ENCODE measurements at places on chromosomes 2 and 18.

GRCh38 chr2:238968616-238969384 is 120.9 kb downstream of the TWIST2 start:
- DNase-seq, result no peak

- DNase-seq, result no peak
These were observed 146.5 kb downstream of the SH3BP4 start for GRCh38 chr2:235098269-235098668.

- no peak for DNase-seq
These were observed 36.1 kb downstream of the NHEJ1 start for GRCh38 chr2:219124381-219125110.

GRCh38 chr2:62920070-62920469 is 130.6 kb upstream of the OTX1 start:
- no peak for DNase-seq

- DNase-seq, result no peak
These were observed 4.2 kb upstream of the SP100 start for GRCh38 chr2:230411570-230412370.

- no peak for DNase-seq
These were observed 101.3 kb downstream of the CDC42EP3 start for GRCh38 chr2:37569986-37570679.

DNA sequence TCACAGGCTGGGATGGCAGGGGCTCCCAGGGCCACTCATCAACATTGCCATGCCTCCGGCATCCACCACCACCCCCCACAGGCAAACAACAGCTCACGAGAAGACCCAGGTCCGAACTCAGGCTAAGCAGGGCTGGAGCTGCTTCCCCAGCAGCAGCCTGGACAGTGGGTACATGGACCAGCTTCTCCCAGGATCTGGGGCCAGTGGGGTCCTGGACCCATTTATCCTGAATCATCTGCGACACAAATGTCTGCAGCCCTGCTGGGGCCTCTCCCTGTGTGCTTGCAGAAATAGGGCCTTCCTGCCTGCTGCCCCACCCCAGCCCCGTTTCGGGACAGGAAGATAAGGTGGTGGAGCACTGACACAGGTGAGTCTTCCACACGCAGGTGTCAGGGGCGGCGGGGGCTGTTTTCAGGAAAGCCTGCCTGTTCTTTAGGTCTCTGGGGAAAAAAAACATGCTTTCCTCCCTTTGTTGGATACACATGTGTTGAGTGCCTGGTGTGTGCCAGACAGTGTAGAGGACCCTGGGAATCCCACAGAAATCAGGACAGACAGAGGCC is 4.5 kb downstream of the PRLH start:
- DNase-seq, result no peak

DNA sequence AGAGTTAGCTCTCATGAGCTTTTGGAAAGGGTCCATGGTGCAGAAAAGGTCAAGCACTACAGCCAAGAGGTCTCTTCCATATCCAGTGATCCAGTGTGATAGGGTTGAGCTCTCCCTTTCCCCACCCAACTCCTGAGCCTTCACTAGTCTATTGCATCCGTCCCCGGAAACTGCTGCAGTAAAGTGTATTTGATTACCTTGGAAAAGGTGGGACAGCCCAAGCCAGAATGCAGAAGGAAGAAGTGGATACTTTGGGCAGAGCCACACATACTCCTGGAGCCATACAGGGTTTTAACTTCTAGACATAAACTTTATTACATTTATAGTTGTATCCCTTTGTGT is 3.6 kb downstream of the PNKD start:
- DNase-seq, result no peak

GRCh38 chr2:189467160-189467559 is 25.9 kb downstream of the WDR75 start:
- DNase-seq, result no peak

DNA sequence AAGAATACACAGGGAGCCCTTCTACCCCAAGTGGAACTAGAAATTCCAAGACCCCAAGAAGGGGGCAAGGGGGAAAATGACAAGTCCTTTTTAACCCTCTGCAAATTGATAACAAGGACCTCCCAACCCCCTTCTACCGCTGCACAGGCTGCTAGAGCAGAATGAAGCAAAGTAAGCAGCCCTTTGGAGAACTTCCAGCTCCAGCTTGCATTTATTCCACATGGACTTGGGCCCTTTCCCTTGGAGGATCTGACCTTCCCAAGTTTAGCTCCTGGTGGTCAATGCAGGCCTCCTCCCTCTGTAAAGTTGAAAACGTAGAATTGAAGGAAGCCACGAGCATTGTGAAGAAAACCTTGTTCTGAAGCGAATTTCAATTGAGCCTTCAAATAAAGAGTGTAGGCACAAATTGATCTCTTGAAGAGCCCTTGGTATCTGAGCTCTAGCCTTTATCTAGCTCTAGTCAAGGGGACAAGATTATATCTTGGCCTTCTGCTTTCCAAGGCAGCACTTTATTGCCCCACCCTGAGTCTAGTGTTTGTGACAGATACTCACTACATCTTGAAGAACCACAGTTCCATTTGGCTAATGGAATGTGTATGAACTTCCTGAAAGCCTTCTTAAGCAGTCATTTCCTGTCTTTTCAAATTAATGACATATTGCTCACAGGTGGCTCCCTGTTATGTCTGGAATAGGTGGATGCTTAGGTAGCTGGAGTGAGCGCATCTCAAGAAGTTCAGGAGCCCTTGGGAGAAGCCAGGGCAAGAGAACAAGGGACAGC is 37.2 kb downstream of the SLC14A2 start:
- DNase-seq, result no peak

DNA sequence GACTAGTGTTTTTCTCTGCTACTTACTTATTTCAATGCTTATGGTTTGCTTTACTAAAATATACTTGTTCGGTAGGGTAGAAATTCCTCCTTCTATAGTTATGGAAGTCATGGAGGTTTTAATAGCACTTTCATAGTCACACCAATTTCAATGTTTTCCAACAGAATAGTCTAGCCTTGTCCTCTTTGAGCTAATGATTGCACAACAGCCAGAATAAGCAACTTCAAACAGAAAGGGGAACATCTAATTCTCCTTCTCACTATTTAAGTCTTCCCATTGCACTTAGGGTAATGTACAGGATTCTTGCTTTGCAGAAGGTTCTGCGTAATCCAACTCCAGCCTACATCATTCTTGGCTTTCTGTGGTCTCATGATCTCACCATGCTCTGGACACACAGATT is 287.7 kb upstream of the GCFC2 start:
- no peak for DNase-seq

DNA sequence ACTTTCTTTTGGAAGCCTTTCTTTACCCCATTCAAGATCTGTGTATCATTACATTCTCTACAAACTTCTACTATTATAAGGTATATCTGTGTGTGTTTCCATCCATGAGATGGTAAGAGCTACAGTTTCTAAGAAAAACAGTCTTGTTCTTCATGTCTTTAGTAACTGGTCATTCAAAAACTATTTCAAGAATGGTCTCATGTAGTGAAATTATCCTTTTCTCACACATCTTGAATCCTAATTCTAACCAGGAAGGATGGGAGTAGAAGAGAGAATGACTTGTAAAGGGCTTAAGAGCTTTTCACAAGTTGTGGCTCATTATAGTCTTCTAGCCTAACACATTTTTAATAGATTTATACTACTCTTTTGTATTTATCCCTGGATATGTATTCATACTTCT is 47.3 kb downstream of the ROCK1 start:
- DNase-seq, result no peak

DNA sequence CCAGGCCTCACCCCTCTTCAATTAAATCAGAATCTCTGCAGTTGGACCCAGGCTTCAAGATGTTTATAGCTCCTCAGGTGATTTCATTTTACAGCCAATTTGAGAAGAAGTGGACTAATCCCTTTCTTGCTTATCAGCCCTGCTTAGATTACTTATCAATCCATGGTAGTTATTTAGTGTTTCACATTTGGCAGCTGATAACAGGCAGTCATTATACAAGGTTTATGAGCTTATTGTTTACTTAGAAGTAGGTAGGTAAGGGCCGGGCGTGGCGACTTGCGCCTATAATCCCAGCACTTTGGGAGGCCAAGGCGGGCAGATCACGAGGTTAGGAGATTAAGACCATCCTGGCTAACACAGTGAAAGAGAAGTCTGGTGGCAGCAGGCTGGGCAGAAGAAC is 237.5 kb downstream of the CTNNA2 start:
- DNase-seq, result no peak

DNA sequence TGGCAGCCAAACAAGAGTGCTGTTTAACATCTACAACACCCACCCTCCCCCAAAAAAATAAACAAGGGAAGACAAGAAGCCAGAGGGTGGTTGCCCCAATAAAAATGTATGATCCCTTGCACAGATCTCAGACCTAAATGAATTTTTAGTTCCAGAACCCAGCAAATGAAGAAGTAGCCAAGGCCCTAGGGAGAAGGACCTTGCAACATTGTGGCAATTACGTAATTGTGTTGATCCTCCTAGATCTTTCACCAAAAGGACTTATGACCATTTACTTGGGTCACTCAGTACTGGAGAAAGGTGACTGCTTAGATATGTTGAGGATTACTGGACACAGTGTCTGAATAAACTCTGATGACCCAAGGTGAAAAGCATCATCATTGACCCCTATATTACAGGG is 1393.8 kb downstream of the LRP1B start:
- no peak for DNase-seq

DNA sequence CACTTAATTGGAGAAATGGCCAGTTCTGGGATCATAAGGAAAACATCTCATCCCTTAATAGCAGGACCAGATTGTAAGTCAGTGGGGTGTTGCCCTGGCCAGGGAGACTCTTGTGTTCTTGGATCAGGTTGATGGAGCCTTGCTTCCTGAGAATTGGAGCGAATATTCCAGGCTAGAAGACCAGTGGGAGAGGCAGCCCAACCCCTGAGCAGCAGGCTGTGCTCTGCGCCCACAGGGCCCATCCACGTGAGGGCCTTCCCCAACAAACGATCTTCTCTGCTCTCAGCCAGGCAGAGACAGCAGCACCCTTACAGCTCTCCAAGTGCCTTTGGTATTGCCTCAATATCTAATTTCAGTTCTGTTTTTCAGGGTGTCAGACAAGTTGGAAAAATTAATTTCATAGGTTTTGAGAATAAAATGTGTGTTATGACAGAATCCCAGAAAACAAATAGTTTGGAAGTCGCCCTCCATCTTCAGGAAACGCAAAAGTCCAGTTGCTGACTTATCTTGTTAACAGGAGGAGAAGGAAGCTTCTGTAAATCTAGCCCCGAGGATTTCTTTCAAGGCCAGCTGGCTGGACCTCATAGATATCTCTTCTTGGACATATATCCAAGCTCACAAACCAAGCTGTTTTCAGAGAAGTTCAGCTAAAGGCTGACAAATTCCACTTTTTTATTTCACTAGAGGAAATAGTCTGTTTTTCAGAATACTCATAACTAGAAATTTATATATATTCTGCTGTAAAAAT is 105.5 kb downstream of the COPS8 start:
- no peak for DNase-seq

DNA sequence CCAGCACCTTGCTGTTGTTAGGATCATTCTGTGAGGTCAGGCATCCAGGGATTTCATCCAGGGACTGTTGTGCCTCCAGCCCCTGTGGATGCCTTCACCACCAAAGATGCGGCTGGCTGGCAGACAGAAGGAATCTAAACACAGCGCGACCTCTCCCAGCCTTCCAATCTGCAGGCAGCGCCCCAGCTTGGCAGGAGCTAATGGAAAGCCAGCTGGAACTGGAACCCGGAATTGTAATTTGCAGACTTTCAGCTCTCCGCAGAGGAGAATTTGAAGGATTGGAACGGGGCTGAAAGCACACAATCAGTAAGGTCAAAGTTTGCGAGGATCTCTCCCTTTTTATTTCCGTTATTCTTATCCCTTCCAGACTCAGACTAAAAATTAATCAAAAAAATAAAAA is 127.8 kb downstream of the TRIB2 start:
- no peak for DNase-seq

DNA sequence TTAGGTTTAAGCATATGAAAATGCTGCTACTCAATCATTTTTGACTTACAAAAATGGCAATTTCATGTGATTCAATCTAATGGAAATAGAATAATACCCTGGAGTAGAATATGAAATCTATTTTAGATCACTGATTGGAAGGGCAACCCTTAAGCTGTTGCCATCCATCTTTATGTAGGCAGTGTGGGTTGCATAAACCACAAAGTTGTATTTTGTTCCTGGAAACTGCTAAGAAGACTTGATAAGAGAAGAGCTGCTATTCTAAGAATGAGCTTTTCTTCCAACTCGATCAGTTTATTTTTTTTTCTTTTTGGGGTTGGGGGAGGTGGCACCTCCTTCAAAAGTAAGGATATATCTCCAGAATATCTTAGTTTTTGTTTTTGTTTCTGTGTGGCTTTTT is 60.2 kb downstream of the CAVIN2 start:
- DNase-seq, result no peak

DNA sequence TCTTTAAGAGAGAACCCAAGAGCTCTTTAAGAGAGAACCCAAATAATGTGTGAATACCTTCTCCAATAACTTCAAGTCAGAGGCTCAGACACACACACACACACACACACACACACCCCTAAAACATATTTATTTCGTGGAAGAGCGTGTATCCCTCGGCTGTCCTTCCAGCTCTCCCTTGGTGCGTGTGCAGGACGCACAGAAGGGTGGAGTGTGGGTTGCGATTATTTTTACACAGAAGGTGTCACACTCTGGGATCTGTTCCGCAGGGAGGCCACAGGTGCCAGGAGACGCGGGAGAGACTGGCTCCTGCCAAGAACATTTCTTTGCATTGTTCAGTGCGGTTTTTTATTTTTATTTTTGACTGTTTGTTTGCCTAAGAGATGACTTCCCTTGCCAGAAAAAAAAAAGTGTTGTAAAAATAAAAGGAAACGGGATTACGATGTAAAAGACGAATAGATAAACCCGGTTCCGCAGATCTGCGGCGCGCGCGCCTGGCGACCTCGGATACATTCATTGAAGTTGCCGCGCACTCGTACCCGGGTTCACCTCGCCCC is 47.3 kb upstream of the ATP6V1B1 start:
- no peak for DNase-seq

GRCh38 chr18:49238433-49239042 is 221.9 kb downstream of the DYM start:
- DNase-seq, result no peak

- no peak for DNase-seq
These were observed 91.5 kb upstream of the LPIN2 start for GRCh38 chr18:3104190-3105054.

GRCh38 chr2:239581352-239581901 is 180.6 kb upstream of the HDAC4 start:
- DNase-seq, result no peak

DNA sequence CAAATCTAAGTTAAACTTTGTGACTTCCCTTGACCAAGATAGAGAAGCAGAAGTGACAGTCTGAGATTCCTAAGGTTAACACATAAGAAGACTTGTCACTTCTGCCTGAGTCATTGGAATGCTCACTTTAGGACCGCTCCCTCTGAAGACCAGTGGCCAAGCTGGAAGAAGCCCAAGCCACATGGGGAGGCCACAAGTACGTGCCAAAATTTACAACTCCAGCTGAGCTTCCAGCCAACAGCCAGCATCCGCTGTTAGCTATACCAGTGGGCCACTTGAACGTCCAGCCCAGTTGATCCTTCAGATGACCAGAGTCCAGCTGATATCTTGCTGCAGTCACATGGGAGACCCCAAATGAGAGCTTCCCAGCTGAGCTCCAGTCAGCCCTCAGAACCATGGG is 18.1 kb upstream of the ANTXR1 start:
- no peak for DNase-seq
